ENCODE measurements at places on chromosomes 7 and 10.

GRCh38 chr7:130476297-130477150 is 15.4 kb upstream of the MEST start:
- DNase-seq: no peak

DNA sequence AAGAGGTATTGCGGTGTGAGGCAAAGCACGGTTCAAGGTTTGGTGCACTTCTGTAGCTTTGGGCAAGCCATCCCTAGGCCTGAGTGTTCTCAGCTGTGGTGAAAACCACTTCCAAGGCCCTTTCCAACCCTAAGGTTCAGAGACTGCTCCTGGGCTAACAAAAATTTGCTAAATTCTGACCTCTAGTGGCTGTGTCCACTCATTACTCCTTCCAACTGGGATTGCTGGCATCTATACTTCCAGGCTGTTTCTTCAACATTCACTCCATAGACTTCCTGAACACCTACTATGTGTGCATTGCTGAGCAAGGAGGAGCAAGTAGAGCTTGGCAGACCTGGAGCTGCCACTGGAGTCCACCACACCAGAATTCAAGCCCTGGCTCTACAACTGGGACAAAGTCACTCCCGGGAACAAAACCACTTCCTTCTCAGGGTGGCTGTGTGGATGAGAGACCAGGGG is 29.3 kb upstream of the SH3PXD2A start:
- DNase-seq: no peak

DNA sequence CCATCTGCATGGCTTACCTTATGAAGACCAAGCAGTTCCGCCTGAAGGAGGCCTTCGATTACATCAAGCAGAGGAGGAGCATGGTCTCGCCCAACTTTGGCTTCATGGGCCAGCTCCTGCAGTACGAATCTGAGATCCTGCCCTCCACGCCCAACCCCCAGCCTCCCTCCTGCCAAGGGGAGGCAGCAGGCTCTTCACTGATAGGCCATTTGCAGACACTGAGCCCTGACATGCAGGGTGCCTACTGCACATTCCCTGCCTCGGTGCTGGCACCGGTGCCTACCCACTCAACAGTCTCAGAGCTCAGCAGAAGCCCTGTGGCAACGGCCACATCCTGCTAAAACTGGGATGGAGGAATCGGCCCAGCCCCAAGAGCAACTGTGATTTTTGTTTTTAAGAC is 12.4 kb downstream of the DUSP5 start:
- DNase-seq: no peak

DNA sequence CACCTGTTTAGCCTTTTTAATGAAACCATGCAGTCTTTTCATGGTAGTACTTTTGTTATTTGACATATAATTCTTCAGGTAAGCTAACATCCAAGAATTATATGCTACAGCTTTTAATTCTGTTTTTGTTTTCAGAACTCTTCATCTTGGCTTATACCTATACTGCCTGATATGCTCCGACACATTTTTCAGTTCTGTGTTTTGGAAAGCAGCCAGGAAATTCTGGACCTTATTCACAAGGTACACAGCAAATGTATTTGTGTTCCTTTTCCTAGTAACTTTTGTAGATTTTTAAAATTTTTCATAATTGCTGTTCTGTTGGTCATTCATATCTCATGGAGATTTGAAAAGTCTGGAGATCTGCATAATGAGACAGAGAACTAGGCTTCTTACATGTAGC is 56.7 kb downstream of the BTAF1 start:
- no peak for DNase-seq

DNA sequence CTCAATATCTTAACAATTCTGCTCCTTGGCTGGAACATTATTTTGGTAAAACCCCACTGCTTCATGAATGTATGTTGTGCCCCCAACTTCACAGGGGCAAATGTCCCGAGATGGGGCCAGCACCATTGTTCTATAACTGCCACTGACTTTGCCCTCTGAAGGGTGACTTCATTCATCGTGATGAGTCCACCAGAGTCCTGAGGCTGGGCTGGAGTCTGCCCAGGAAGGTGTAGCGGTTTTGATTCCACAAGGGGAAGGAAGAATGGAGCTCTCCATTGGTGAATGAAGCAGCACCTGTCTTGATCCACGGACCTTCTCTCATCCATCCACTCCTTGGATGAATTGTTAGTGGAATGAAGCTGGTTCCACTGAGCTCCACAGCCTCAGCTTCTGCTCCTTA is 18.4 kb downstream of the AKR1B1 start:
- DNase-seq: no peak

DNA sequence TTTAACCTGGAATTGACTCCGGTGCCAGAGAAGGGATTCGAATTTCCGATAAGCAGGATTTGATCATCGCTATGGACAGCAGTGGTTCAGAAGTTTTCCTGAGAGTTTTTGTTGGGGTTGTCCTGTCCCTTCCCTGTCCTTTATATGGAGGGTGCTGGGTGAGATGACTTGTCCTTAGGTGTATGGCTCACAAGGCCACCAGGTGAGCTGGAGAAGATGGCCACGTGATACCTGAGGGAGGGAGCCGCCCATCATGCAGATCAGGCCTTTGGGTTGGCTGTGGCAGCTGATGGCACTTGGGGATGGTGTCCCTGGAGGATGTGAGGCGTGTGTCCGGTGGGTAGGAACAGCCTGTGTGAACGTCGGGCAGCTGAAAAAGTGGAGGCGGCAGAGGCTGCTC is 187.7 kb downstream of the PTPN20 start:
- no peak for DNase-seq

DNA sequence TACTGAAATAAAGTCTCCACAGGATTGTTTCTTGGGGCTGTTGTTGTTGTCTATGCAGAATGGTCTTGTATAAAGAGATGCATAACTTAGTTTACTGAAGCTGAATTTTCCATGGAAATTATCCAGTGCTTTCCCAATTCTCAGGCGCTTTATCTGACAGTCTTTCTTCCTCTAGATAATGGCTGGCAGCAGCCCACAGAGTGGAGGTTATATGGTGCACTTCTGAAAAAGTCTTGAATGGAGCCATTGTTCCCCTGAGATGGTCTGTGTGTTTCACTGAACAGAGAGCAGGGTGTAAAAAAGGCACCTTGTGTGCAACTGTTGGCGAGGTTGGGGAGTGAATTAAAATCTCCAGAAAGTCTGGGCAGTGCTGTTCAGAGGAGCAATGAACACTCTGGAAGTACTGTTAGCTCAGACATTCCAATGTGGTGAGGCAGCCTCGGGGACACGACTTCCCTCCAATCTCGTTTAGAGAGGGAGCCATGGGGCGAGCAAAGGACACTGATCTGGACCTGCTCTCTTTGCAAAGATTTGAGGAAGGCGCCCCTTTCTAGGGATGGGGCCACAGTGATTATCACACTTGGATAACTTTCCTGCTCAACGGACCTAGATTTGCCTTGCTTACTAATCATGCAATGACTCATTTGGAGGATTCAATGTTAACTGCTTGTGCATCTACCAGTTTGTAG is 2.0 kb upstream of the PLCE1 start:
- DNase-seq: no peak

DNA sequence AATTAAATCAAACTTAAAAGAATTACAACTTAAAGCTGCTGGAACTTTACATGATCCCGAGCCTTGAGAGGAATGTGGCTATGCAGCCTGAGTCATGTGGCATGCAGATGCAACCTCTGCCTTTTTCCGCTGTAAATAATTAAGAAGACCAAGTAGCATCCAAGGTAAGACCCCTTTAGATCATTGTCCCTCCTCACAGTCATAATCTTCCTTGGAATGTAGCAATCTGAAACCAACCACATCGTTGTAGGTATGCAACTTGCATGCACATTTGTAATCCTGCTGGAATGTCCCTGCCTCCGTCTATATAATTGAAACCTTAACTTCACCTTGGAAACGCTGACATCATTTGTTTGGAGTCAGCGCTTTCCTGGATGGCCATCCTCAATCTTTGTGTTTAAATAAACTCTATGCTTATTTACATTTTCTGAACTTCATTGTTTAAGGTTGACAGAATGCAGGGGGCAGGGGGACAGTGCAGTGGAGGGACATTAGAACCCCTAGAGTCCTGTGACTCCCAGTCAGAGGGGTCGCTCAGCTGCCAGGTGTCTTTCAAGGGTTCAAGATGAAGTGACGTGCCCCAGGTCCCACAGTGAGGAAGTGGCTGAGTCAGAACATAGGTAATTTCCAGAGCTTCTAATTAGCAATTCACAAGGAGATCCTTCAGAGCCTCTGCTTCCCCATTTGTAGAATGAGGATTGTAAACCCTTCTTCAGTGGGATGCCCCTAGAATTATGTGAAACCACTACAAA is 110.7 kb downstream of the RALA start:
- no peak for DNase-seq

- no peak for DNase-seq
Measured at GRCh38 chr7:156151658-156152057, 339.4 kb upstream of the SHH start.

- DNase-seq: no peak
Measured at GRCh38 chr10:32205670-32206069, 141.3 kb downstream of the EPC1 start.

DNA sequence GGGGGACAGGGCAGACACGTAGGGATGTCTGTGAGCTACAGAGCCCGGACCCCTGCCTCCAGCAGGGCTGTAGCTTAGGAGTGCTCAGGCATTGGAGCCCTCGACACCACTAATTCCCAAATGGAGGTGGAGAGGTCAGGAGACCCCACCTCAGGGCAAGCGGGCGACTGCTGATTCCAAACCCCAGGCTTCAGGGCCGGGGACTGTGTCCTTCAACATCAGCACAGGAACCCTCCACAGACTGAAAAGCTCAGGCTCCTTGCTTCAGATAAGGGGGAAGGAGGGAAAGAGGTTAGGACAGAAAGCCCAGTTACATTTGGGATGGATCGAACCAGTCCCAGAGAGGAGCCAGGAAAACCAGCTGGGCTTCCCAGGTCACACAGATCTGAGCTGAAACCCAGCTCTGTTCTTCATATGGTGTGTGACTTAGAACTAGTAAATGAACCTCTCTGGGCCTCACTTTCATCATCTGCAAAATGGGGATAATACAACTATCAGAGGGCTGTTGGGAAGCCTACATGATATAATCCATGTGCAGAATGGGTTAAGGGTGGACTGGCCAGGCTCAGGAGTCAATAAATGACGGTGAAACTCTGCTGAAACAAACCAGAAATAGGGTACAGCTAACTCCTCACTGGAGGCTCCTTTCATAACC is 16.7 kb downstream of the POLL start:
- DNase-seq: no peak

GRCh38 chr10:69317626-69318105 is 39.4 kb downstream of the HK1 start:
- no peak for DNase-seq

DNA sequence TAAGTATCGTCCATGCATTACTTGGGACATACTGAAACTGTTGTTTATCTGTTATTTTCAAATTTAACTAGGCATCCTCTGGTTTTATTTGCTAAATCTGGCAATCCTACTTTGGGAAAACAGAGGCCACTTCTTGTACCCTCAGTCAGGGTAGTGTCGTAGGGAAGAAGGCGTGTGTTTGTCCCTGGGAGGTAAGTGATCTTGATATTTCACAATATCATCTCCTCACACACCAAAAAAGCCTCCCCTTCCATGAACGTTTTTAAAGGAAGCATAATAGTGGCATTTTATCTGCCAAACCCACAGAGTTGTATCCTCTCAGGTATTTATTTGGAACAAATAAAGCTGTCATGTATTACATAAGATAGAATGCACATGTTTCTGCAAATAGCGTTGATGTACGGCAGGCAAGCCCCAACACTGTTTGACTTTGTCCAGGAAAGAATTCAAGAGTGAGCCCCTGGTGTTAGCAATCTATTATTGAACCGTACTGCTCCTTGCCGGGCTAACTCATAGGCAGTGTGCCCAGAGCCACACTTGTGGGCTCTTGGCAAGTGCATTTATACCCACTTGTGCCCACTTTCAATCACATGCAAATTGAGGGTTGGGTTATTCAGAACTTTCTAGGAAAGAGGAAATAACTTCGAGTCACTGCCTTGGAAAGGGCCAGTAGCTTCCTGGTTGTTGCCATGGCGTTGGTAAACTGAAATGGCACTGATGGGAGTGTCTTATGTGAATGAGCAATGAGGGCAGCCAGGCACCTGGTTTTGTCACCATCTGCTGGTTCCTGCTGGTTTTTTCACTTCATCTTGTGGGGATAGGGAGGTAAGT is 266.0 kb downstream of the USP6NL start:
- DNase-seq: no peak

DNA sequence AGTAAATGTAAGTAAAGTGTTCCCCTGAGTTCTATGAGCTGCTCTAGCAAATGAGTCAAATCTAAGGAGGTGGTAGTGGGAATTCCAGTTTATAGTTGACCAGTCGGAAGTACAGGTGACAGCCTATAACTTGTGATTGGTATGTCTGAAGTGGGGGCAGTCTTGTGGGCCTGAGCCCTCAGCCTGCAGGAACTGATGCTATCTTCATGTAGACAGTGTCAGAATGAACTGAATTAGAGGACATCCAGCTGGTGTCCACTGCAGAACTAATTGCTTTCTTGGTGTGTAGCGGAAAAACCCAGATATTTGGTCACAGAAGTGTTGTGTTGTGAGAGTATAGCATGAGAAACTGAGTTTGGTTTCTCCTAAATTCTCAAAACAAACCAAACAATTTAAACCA is 127.9 kb upstream of the AMPH start:
- DNase-seq: no peak

DNA sequence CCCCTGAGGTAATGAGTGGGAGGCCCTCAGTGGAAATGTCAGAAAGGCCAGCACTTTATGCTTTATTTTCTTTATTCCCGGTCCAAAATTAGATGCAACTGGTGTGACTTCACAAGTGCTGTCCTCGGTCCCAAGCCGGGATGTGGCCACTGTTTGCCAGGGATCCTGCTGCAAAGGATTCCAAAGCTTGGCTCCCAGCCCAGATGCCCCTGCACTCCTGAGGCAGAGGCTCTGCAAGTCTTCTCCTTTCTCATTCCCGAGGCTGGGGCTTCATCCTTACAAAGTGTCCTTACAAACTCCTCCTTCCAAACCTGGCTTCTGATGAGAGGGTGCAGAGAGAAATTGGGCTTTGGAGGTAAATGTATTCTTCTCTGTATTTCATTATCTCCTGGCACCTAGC is 544.3 kb upstream of the DPP6 start:
- DNase-seq: no peak

- no peak for DNase-seq
Measured at GRCh38 chr10:70822076-70822820, 6.5 kb downstream of the SGPL1 start.

- no peak for DNase-seq
Measured at GRCh38 chr10:3057946-3058345, 9.4 kb upstream of the PFKP start.

- no peak for DNase-seq
Measured at GRCh38 chr10:133365461-133366129, 7.6 kb downstream of the ECHS1 start.

DNA sequence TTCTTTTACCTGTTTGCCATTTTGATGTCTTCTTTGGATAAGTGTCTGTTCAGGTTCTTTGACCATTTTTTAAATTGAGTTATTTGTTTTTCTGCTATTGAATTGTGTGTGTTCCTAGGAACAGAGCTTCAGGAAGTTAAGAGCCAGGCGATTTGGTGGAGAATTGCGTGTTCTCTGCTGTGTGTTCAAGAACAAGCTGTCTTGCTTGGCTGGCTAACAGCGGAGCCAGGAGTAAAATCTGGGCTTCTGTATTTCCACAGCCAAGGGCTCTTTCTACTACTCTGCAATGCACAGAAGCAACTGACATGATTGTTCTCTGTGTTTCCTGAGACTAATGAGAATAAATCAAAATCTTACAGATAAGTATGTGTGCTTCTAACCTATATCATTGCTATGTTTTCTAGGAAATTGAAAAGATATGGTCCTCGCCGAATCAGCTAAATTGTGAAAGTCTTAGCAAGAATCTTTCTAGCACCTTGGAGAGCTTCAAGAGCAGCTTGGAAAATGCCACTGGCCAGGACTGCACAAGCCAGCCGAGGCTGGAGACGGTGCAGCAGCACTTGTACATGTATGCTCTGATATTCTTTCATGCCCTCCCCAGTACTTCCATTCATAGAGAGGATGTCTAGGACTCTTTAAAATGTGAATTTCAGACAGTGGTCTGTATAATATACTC is 124.2 kb downstream of the ABCA13 start:
- no peak for DNase-seq

Measured in stimulated activated CD4-positive, alpha-beta T cell treated with anti-CD3 and anti-CD28 coated beads, Interleukin-4, amount 100 ng/mL, for 48 hours (primary cell).